ENCODE measurements at places on chromosomes 4 and X. TPM values are rescaled to one million over a fixed set of nuclear protein-coding genes. Genes with fewer than 3 reads are reported as not detected.

IDUA gene
- 6.0 TPM for total RNA-seq

MGAT4D gene
- total RNA-seq = not detected

MID1 gene
- total RNA-seq = 1.3 TPM

PI4K2B gene
- 1.7 TPM for total RNA-seq

DTHD1 gene
- 0.07 TPM for total RNA-seq

GPR34 gene
- total RNA-seq = 4.3 TPM

- DNase-seq = no peak
These were observed 23.9 kb downstream of the SLC39A8 start for GRCh38 chr4:102321260-102321995.

GRCh38 chr4:185396724-185397385 lies at the start of gene ANKRD37:
Gene ANKRD37 (plus strand): TSS chr4:185396841. CDS start chr4:185396924, 83 bp downstream.
- peak; percentile 35 for DNase-seq

DNA sequence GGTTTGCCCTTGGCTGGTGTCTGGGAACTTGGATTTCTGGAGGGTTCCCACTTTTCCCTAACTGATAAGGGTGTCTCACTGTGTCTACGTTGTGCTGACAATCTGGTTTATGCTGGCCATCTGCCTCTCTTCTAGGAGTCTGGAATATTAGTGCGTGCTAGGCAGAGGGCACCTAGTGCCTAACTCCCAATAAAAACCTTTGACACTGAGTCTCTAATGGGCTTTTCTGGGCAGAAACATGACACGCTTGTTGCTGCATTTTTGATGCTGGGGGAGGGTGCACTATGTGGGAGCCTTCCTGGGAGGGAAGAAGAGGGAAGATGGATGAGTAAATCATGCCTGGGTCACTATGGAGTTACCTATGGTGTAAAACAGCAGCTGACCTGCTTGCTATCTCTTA lies 16.3 kb upstream of the ZNF41 start:
- no peak for DNase-seq

GRCh38 chr4:69092980-69093568 lies 3.2 kb upstream of the UGT2B7 start:
- DNase-seq = no peak

GRCh38 chrX:39249999-39250398 lies 448.7 kb downstream of the MID1IP1 start:
- DNase-seq = no peak

DNA sequence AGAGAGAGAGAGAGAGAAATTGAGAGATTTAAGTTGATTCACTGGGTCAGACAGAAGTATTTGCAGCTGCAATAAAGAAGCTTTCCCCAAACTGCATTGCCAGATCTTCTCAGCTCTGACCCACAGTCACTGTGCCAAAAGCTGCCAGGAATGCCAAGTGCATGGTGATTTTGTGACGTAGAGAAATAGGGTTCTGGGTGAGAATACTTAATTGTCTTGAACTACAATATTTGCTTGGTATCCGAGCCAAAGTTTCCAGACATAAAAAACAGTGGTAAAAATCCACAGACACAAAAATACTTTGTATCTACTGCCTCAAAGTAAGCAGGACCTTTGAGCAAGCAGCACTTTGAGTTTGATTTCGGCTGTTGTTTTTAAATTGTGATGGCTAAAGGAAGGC lies 331.1 kb downstream of the GRID2 start:
- no peak for DNase-seq

DNA sequence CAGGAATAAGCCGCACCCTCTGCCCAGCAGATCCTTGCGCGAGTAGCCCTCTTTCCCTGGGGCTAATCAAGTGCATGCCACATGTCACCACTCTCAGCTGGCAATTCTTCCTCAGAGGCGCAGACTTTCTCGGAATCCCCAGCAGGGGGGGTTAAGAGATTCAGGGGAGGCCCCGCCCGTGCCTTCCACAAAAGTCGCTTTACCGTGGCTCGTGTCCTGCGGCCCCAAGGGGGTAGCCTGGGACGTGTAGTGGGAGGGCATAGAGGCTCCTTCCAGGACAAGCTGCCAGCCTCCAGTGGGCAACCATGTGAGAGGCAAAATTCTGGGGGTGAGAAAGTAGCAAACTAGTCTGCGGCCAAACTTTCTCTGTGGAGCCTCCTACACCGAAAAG lies 652 bp downstream of the SRPX start:
- DNase-seq = peak; percentile 57

DNA sequence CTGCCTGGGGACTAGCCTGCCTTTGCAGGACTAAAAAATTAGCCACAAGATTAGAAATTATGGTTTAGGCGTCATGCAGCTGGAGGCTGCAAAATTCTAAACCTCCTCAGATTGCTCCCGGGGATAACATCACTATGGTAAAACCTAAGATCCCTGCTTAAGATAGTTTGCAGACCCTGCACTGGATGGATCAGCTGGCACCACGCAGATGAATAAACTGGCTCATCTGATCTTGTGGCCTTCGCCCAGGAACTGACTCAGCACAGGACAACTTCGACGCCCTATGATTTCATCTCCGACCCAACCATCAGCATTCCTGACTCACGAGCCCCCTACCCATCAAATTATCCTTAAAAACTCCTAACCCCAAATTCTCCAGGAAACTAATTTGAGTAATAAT lies 482.4 kb downstream of the SPRY1 start:
- no peak for DNase-seq

- no peak for DNase-seq
These were observed 175.1 kb downstream of the PARM1 start for GRCh38 chr4:75107755-75108612.

GRCh38 chr4:77820649-77821561 lies 1.7 kb upstream of the CNOT6L start:
- DNase-seq = no peak

DNA sequence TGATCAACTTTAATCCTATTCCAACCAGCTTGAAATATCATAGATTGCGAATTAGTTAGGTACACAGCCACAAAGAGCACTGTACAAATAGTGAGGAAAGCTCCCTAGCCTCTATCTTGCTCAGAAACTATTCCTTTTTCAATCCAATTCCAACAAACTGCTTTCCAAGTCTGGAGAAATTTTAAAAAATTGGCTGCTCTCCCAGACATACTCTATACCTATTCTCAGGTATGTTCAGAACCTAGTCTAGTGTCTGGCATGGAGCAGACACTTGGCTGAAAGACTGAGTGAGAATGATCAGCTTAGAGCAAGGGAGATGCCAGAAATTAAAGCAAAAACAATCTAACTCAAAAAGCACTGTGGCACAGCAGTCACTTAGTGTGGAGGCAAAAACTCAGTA lies 105.9 kb downstream of the SLC10A7 start:
- no peak for DNase-seq

DNA sequence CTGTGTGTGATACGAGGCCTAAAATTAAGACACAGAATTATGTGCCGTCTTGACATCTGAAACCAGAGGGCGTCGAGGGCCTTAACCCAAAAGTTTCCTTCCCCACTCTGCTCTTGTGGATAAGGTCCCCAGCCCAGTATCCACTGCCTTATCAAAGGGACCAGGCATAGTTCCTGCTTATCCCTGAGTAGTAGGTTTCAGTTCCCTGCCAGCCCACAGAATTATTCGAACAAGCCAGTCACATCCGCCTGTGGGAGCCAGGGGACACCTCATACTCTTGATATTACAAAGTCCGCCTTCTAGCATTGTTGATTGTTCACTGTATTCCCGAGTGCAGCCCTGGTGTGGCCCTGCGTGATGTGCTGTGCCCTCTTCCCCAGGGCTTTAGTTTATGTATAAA lies 5.4 kb upstream of the MMRN1 start:
- no peak for DNase-seq

Measured in psoas muscle (tissue), 8 donors.